ENCODE measurements at places on chromosomes 11 and 22. TPM values are rescaled to one million over a fixed set of nuclear protein-coding genes. Genes with fewer than 3 reads are reported as not detected.
A peak's percentile ranks its signal among the peaks of the same experiment; 100 is the strongest.

DNA sequence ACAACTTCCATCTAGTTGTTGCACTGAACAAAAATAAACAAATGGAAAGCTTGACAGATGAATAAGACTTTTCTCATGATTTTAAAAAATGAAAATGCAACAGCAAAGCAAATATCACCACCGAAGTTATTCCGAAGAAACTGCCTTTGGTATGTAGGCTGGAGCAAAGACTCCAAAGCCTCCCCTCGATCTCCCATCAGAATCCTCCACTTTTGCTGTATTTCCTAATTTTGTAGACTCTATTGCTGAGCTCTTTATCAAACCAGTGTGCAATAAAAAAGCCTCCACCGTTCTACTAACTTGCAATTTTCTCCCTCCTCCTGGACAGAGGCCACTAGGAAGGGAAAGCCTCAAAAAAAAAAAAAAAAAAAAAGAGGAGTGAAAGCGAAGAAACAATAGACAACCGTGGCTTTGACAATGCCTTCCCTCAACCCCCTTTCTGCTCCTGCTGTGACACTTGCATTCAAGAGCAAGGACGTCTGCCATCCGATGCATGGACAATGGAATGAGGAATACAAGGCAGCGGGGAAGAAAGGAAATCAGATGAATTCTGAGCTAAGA, 190.9 kb upstream of the BLID start:
- no peaks in the 10 kb centered on the region for H3K27me3 ChIP-seq
- no peaks in the 10 kb centered on the region for H3K36me3 ChIP-seq
- H3K27ac ChIP-seq: no peak overlapping the region
- no peak overlapping the region for H3K4me3 ChIP-seq
- no peak for DNase-seq
- H3K4me1 ChIP-seq: no peaks in the 10 kb centered on the region

FLRT1 gene
- 0.05 TPM for total RNA-seq

DNA sequence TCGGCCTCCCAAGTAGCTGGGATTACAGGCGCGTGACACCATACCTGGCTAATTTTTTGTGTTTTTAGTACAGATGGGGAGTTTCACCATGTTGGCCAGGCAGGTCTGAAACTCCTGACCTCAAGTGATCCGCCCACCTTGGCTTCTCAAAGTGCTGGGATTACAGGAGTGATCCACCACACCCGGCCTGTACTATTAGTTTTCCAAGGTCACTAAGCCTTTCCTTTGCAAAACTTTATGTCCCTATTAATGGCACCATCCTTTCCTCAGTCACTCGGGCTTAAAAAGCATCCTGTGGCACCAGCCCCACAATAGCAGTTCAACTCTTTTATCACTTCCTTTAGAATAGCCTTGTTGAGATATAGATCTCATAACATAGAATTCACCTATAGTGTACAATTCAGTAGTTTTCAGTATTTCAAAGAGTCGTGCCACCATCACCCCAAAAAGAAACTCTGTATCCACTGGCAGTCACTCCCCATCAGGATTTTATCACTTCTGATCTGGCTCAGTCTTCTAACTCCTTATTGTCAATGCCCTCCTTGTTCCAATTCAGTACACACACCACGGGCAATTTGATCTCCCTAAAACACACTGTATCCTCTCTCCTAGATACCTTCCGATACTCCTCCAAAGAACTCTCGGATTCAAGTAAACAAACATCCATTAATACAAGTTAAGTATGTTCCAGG, 921 bp upstream of the BCL2L13 start:
- no peaks in the 10 kb centered on the region for H3K36me3 ChIP-seq
- no peaks in the 10 kb centered on the region for H3K27me3 ChIP-seq
- peak; percentile 34 for DNase-seq
- H3K27ac ChIP-seq: peak overlapping the region; percentile 99

GRCh38 chr22:39233710-39234471, 10.9 kb downstream of the PDGFB start:
- DNase-seq: no peak
- H3K4me3 ChIP-seq: no peak overlapping the region

PIH1D2 gene
- 1.6 TPM for total RNA-seq

LGALS12 gene
- total RNA-seq: 0.71 TPM

- no peaks in the 10 kb centered on the region for H3K36me3 ChIP-seq
- H3K4me1 ChIP-seq: no peaks in the 10 kb centered on the region
- H3K4me3 ChIP-seq: no peak overlapping the region
These were observed 39.7 kb upstream of the ACCSL start for GRCh38 chr11:44008088-44008501.

SYCE3 gene
- 0.19 TPM for total RNA-seq
